ENCODE measurements at places on chromosomes 16 and 17.

DNA sequence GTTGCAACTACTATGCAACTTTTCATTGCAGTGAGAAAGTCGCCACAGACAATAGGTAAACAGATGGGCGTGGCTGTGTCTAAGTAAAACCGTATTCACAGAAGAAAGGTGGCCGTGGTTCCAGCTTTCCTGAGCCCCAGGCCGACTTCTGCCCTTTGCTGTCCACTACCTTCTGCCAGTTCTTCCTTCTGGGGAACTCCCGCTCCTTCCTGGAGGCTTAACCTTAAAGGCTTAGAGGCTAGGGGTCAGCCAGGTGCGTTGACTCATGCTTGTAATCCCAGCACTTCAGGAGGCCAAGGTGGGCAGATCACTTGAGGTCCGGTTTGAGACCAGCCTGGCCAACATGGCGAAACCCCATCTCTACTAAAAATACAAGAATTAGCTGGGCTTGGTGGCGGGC lies 2.1 kb upstream of the SEPTIN12 start:
- DNase-seq = no peak

- no peak for DNase-seq
These were observed 3.1 kb upstream of the SDK2 start for GRCh38 chr17:73647301-73647695.

DNA sequence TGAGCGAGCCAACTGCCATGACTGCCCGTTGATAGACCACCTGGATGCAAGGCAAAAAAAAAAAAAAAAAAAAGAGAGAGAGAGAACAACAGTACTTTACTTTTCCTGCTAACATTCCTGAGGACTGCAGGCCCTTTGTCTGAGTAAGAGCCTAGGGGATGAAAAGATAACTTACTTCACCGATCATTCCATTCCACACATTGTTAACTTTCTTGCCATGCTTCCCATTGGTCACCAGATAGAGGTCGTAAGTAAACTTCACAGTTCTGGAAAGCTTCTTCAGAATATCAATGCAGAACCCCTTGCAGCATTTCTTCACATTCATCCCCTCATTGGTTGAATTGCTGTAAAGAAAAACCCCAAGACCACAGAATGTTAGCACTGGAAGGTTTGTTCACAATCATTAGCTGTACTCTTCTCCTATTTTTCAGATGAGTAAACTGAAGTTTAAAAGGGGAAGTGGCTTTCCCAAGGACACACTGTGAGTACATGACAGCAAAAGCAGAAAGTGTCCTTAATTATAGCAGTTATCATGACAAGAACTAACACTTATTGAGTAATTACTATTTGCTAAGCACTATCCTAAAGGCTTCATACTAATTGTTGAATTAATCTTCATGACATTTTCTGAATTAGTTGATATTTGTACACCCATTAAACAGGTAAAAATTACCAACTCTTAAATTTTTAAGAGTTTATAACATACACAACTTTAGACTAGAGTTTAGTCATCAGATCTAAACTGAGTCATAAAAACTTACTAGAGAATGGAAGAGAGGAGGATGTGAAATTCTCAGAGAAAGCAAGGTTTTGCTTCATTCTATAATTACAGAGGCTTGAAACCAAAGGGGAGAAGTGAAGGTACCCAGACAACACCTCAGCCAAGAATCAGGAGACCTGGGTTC lies 341.2 kb downstream of the GRIN2A start:
- no peak for DNase-seq

- no peak for DNase-seq
These were observed 180.9 kb downstream of the ZNF423 start for GRCh38 chr16:49674990-49675389.

- no peak for DNase-seq
These were observed 13.3 kb upstream of the CNEP1R1 start for GRCh38 chr16:50011707-50012106.

DNA sequence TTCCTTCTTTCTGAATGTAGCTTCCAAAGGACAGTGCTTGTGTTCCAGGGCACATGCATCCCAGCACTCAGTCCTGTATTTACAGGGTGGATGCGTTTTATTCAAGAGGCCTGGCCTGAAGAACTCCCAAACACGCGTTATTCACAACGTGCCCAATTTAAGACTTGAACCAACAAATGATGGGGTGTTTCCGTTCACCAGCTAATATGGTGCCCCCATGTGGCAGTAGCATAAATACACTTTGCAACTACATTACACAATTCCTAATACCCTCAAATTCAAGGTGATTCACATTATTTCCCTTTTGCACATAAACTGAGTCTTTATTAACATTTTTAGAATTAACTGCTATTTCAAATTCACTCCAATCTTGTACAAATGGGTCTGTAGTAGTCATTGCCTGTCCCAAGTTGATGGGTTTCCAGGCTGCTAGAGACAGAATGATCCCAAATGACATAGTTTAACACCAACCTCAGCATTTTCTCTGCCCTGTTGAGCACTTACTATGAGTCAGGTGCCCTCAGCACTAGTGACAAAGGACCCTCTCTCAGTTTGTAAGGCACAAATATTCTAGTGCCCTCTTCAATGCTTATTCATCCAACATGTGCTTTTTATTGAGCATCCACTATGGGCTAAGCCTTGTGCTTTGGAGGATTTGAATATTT lies 26.9 kb downstream of the HSD17B2 start:
- no peak for DNase-seq

DNA sequence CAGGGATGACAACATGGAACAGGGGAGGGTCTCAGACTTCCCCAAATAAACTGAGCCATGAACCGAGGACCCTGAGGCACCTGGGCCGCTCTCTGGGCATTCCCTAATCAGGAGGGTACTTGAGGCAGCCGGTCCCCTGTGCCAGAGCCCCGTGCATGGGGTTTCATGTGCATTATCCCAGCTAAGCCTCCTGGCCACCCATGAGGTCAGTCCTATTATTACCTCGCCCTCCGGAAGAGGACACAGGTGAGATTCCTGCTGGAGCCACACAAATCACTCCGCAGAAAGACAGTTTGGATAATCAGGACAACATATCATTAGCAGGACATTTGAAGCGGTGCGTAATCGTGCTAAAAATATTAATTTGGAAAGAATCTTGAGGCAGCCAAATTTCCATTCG lies 274.0 kb downstream of the PARN start:
- DNase-seq = no peak

DNA sequence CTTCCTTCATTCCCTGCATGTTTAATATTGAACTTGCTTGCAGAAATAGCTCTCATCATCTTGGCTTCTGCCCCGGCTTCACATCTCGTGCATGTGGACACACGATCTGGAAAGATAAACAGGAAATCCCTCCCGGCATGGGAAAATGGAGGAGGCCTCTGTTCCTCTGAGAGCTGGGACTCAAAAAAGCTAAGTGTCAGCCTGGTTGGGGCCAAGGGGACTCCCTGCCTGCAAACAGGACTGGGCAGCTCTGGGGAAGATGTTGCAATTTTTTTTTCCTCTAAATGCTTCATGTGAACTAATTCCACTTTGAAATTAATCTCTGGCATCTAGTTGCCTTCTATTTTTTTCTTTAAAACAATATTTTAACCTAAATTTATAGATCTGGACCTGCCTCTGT lies 24.8 kb downstream of the ITPRIPL2 start:
- DNase-seq = no peak

Data from activated CD4-positive, alpha-beta T cell treated with anti-CD3 and anti-CD28 coated beads, Interleukin-2, amount 50 U/mL, for 4 hours (primary cell).